ENCODE measurements at places on chromosomes 5 and 9.

DNA sequence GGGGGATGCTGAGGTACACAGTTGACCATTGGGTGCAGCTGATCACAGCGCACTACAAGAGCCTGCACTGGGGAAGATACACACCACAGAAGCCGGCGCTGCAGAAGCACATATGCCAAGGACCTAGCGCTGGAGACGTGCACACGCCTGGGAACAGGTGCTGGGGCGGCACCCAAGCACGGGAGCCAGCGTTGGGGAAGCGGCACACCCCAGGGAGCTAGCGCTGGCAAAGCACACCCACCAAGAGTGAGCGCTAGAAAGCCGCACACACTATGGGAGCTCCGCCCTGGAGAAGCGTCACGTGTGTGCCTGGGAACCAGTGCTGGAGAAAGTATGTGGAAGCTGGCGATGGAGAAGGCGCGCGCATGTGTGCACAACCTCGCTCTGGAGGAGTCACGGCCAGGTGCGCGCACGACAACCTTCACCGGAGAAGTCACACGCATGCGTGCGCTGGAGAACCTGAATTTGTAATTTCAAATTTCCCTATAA lies 4.5 kb downstream of the FANCC start:
- no peak overlapping the region for H3K27ac ChIP-seq
- peaks cover 29% of the 10 kb centered on the region for H3K4me1 ChIP-seq
- no peaks in the 10 kb centered on the region for H3K27me3 ChIP-seq

DNA sequence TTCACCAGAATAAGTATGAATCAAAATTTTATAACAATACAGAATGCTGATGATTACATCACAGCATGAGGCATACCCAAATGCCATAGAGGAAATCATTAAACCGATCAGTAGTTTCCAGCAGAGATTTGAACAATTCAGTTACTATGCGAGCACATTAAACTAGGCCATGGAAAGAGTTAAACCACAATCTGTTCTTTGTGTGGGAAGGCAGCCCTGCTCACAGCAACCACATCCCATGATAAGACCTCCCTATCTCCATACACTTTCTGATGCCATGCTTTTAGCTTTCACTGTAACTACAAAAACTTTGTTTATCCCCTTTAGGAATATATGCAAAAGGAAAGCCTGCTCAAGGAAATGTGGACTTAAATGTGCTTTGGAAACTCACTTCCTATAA lies 4.5 kb downstream of the NFIB start:
- H3K36me3 ChIP-seq: peaks cover 20% of the 10 kb centered on the region
- H3K27ac ChIP-seq: no peak overlapping the region
- no peak for DNase-seq
- no peaks in the 10 kb centered on the region for H3K27me3 ChIP-seq

DNA sequence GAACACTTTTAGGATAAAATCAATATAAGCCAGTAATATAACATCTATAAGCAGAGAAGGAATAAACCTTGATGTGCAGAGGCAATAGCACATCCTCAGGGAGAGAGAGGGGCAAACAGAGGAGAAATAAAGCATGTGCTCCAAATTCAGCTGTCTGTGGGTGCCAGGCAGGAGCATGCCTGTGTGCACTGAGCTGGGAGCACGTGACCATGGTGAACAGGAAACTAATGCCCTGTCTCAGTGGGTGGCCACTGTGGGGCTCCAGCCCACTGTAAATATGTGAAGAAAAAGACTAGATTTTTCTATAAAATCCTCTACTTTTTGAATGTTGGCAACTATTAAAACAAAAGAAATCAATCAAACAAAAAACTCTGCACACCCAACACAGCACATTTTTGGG lies 55.3 kb downstream of the FYB1 start:
- H3K4me3 ChIP-seq: no peak overlapping the region
- H3K36me3 ChIP-seq: no peaks in the 10 kb centered on the region
- peaks cover 8% of the 10 kb centered on the region for H3K4me1 ChIP-seq
- DNase-seq: no peak

GRCh38 chr5:56598941-56599340 lies 216.4 kb upstream of the MAP3K1 start:
- H3K4me3 ChIP-seq: no peak overlapping the region
- no peaks in the 10 kb centered on the region for H3K27me3 ChIP-seq
- H3K4me1 ChIP-seq: peaks cover 27% of the 10 kb centered on the region
- H3K27ac ChIP-seq: no peak overlapping the region
- no peaks in the 10 kb centered on the region for H3K36me3 ChIP-seq

- peaks cover 21% of the 10 kb centered on the region for H3K36me3 ChIP-seq
- no peaks in the 10 kb centered on the region for H3K4me1 ChIP-seq
- H3K27ac ChIP-seq: no peak overlapping the region
- H3K4me3 ChIP-seq: no peak overlapping the region
- no peak for DNase-seq
- H3K27me3 ChIP-seq: no peaks in the 10 kb centered on the region
Measured at GRCh38 chr9:34097865-34098264, 28.6 kb downstream of the DCAF12 start.

DNA sequence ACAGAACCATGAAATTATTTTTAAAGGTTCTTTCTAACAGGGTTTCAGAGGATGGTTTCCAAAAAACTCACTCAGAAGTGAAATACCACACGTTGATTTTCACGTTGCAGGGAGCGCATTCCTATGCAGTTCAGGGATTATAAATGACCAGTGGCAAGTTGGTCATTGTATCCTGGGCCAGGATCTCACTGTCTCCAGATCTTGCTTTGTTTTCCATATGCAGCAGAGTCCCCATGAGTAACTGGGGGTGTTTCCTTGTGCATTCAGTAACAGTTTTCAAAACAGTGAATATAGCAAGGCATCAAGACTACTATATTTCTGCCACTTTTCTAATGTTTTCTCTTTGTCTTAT lies 1064.9 kb upstream of the DMAC1 start:
- no peaks in the 10 kb centered on the region for H3K36me3 ChIP-seq
- H3K27ac ChIP-seq: peak overlapping the region; percentile 4
- no peak overlapping the region for H3K4me3 ChIP-seq
- DNase-seq: no peak

GRCh38 chr5:151592855-151593408 lies 1.8 kb upstream of the FAT2 start:
- peaks cover 3% of the 10 kb centered on the region for H3K27me3 ChIP-seq
- no peak overlapping the region for H3K4me3 ChIP-seq
- peak overlapping the region; percentile 81 for H3K27ac ChIP-seq
- H3K36me3 ChIP-seq: no peaks in the 10 kb centered on the region

- peaks cover 23% of the 10 kb centered on the region for H3K4me1 ChIP-seq
- no peak for DNase-seq
- no peak overlapping the region for H3K27ac ChIP-seq
- H3K36me3 ChIP-seq: peaks cover 2% of the 10 kb centered on the region
Measured at GRCh38 chr9:78923966-78924659, 627.2 kb downstream of the PSAT1 start.

DNA sequence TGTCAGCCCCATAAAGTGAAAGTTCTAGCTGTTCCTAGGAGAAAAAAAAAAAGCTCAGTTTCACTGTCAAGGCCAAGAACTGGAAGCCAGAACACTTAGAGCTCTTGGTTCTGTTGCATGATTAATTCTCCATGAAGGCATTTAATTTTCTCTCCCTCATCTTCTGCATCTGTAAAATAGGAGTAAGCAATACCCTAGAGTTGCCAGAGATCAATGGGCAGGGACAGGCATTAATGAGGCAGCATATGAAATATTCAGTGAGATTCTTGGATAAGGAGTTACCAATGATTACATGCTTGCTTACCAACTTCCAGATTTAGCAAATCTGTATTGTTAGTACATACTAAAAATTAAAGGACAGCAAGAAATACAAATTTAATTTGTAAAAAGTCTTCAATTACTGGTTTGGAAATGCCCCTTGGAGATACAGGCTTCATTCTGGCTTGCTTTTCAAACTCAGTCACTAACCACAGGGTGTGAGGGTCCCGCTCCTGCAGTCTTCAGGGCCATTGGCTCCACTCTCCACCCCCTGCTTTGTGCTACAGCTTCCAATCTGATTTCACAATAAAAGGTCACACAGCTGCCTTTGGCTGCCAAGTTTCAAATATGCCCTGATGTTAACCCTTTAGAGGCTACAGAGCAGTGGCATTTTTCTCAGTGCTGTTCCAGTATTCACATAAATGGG lies 624.6 kb downstream of the BNC2 start:
- peaks cover 40% of the 10 kb centered on the region for H3K4me1 ChIP-seq
- H3K4me3 ChIP-seq: no peak overlapping the region
- no peak for DNase-seq
- H3K27ac ChIP-seq: no peak overlapping the region

GRCh38 chr5:175658299-175659145 lies 651 bp downstream of the HRH2 start:
- no peak overlapping the region for H3K27ac ChIP-seq
- DNase-seq: no peak
- H3K4me3 ChIP-seq: peak overlapping the region; percentile 71
- H3K4me1 ChIP-seq: peaks cover 10% of the 10 kb centered on the region
- H3K27me3 ChIP-seq: peaks cover 18% of the 10 kb centered on the region

DNA sequence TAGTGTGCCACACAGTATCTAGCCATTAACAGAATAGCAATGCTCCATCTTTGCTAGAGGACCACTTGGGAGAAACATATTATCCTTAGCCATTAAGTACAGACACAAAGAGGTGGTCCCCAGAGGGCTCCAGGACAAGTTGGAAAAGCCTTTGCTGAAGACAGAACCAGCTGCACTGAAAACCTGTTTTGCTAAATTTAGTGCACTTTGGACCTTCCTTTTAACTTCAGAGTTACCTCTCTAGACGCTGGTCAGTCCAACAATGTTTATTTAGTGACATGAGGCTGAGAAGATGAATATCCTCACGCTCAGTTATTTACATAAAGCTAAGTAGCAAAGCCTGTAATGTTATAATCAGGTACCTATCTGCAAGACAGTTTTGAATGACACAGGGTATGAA lies 265.0 kb upstream of the ZNF608 start:
- H3K27me3 ChIP-seq: no peaks in the 10 kb centered on the region
- no peak overlapping the region for H3K27ac ChIP-seq
- H3K36me3 ChIP-seq: no peaks in the 10 kb centered on the region
- no peak overlapping the region for H3K4me3 ChIP-seq
- DNase-seq: no peak

DNA sequence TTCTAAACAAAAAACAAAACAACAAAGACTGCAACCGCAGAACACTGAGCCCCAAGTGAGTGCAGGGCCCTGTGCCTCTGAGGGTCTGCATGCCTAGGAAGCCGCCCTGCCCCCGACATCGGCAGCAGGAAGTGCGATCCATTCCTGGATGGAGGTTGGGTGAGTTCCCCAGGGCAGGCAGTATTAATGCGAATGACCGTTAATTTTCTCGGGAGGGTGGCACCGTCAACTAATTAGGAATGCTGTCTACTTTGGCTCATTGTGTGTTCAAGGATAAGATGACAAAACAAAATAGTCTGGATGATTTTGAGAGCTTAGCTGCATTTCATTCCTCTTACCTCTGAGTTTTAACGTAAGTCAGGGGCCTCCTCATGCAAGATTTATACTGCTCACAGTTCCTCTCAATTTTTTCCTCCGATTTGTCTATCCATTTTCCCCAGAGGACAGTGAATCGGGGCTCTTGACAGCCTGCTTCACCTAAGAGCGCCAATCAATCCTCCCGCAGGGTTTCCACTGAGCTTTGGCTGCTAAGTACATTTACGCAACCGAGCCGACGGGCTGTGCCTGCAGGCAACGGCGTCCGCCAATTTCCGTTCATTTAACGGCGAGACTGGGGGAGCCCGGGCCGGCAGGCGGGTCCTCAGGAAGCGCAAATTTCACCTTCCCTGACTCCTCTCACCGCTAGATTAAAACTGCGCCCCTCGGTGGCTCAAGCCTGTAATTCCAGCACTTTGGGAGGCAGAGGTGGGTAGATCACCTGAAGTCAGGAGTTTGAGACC lies 2.9 kb upstream of the NXNL2 start:
- peaks cover 36% of the 10 kb centered on the region for H3K4me1 ChIP-seq
- no peak for DNase-seq
- H3K36me3 ChIP-seq: no peaks in the 10 kb centered on the region
- H3K27ac ChIP-seq: peak overlapping the region; percentile 89
- H3K4me3 ChIP-seq: peak overlapping the region; percentile 73
- H3K27me3 ChIP-seq: no peaks in the 10 kb centered on the region

DNA sequence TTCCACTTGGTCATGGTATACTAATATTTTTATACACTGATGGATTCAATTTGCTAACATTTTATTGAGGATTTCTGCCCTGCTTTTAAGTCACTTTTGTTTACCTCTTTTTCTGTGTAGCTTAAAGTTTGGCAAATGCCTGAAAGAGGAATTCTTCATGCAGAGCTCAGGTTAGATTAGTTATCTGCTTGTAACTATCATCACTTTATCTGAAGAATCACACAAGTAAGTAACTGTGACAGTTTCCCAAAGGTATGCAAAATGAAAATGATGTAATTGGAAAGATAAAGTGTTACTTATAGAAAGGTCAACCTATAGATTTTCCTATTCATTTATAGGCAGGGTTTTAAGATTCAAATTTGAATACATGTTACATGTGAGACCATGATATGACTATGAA lies 188.8 kb upstream of the ACTBL2 start:
- no peak for DNase-seq
- H3K4me3 ChIP-seq: no peak overlapping the region
- no peaks in the 10 kb centered on the region for H3K4me1 ChIP-seq
- H3K27me3 ChIP-seq: peaks cover 3% of the 10 kb centered on the region
- no peaks in the 10 kb centered on the region for H3K36me3 ChIP-seq

- H3K27me3 ChIP-seq: no peaks in the 10 kb centered on the region
- H3K4me1 ChIP-seq: no peaks in the 10 kb centered on the region
- no peak overlapping the region for H3K27ac ChIP-seq
- H3K36me3 ChIP-seq: no peaks in the 10 kb centered on the region
Measured at GRCh38 chr5:168304349-168304748, 12.9 kb downstream of the WWC1 start.

DNA sequence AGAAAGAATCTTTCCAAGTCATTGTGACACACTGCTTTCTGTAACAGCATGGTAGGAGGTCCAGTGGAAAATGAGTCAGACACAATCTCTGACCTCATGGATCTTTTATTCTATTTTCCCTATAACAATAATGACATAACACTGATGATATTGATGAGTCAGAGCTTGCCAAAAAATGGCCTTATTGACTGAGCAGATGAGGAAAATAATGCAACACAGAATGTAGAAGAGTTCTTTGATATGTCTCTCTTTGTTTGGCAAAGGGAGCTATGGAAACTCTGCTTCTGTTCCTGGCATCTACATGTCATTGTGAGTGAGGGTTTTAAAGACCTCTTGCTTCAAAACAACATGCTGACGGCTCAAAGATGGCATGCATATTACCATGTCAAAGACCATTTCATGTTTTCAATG lies 443.1 kb upstream of the ZNF608 start:
- H3K4me1 ChIP-seq: peaks cover 34% of the 10 kb centered on the region
- no peak overlapping the region for H3K4me3 ChIP-seq
- no peak for DNase-seq
- H3K36me3 ChIP-seq: no peaks in the 10 kb centered on the region
- no peaks in the 10 kb centered on the region for H3K27me3 ChIP-seq

DNA sequence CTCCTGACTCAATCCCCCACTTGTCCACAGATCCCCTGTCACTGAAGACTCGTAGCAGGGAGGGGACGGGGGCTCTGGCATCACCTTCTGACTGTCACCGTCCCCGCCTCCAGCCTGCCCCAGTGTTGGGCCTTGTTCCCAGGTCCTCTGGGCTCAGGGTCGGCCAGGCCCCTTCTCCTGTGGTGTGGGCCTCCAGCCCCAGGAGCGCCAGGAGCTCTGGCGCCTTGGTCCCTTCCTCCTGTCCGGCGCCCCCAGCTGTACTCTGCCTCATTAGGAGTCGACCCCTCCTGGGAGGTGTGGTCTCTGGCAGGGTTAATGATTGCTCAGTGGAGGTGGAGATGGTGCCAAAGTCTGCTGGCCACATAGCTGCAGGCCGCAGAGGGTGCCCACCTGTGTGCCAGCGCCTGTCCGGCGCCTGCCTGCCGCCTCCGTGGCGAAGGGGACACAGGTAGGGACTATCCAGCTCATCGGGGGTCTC lies at the start of gene CDHR2:
Gene CDHR2 (plus strand): TSS at position 376 of the 478 bp plus-strand sequence. CDS start 16,011 bp downstream, outside the sequence.
- peaks cover 15% of the 10 kb centered on the region for H3K4me1 ChIP-seq
- DNase-seq: no peak
- no peak within 1 kb of the TSS for H3K27ac ChIP-seq
- H3K4me3 ChIP-seq: no peak within 1 kb of the TSS

Data from osteocyte (in vitro differentiated cells).